Mucosa of descending colon (tissue), 3 donors: ENCODE measurements at places on chromosomes 12 and 14. TPM values are rescaled to one million over a fixed set of nuclear protein-coding genes. Genes with fewer than 3 reads are reported as not detected.

DNA sequence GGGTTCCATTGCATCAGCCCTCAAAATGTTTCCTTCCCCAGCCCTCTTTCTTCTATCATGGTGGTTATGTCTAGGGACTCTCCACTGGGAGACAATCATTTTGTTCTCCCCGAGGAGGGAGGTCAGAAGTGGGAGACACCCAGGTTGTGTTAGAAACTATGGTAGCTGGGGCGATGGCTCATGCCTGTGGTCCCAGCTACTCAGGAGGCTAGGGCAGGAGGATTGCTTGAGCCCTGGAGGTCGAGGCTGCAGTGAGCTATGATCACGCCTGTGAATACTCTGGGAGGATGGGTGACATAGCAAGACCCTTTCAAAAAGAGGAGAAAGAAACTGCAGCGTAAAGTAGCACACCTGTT is 13.0 kb upstream of the LRRC23 start:
- DNase-seq, result no peak

DNA sequence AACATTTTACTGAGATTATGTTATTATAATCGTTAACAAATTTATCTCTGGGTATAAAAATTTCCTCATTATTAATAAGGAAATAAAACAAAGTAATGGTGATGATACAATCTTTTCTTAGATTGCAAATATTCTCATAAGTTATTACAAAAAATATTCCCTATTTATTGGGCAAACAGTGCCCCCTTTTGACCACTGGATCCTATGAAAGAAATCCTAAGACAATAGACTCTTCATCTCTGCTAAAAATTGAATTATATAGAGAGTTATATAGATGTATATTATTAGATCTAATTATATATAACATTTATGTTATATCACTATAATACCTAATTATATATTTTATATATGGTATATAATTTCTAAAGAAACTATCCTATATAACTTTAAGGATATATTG is 94.2 kb upstream of the FGD4 start:
- no peak for DNase-seq

- DNase-seq, result no peak
Observed at GRCh38 chr12:47950856-47951468, 12.4 kb upstream of the TMEM106C start.

- no peak for DNase-seq
Observed at GRCh38 chr14:93155667-93156066, 29.0 kb downstream of the MOAP1 start.

- no peak for DNase-seq
Observed at GRCh38 chr14:27995691-27996090, 770.9 kb upstream of the FOXG1 start.

DNA sequence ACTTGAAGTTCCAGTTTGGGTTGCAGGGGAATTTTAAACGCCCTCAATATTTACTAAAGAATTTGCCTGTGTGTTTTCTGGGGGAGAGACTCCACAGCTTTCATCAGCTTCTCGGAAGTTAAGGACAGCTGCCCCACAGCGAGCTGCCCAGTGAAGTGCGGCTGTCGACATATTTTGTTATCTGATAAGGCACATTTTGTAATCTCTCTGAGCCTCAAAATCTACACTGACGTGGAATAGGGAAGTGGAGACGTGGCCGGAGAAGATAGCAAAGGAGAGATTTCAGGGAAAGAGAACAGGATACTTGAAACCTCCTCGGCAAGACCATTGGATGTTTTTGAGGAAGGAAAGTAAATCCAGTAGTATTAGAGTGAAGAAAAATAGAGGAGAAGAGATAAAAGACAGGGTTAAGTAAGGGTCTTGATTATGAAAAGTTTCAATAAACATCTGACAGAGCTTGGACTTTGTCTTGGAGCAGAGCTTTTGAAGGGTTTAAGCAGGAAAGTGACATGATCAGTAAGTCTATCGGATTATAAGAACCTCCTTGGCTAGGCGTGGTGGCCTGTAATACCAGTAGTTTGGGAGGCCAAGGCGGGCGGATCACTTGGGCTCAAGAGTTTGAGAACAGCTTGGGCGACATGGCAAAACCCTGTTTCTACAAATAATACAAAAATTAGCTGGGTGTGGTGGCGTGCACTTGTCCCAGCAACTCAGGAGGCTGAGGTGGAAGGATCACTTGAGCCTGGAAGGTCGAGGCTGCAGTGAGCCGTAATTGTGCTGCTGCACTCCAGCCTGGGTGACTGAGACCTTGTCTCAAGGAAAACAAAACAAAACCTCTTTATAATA is 1.1 kb downstream of the POLR3B start:
- peak; percentile 45 for DNase-seq

GRCh38 chr12:118332511-118332910 is 40.2 kb downstream of the TAOK3 start:
- no peak for DNase-seq

- no peak for DNase-seq
Observed at GRCh38 chr14:36517242-36518030, 2.6 kb downstream of the NKX2-1 start.

DNA sequence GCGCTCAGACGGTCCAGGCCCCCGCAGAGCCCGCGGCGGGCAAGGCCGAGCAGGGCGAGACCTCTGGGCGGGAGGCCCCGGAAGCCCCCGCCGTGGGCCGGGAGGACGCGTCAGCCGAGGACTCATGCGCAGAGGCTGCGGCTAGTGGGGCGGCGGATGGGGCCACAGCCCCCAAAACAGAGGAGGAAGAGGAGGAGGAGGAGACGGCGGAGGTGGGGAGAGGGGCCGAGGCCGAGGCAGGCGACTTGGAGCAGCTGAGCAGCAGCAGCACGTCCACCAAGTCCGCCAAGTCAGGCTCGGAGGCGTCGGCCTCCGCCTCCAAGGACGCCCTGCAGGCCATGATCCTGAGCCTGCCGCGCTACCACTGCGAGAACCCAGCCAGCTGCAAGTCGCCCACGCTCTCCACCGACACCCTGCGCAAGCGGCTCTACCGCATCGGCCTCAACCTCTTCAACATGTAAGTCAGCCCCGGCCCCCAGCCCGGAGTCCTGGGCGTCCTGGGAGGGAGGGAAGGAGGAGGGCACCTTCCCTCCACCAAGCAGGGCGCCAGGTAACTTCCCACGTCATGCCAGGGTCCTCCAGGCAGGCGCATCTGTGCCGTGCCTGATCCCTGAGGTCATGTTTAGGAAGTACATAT is 72.4 kb downstream of the IQSEC3 start:
- no peak for DNase-seq

GRCh38 chr12:123860377-123860776 is 98.3 kb downstream of the DNAH10 start:
- no peak for DNase-seq

DNA sequence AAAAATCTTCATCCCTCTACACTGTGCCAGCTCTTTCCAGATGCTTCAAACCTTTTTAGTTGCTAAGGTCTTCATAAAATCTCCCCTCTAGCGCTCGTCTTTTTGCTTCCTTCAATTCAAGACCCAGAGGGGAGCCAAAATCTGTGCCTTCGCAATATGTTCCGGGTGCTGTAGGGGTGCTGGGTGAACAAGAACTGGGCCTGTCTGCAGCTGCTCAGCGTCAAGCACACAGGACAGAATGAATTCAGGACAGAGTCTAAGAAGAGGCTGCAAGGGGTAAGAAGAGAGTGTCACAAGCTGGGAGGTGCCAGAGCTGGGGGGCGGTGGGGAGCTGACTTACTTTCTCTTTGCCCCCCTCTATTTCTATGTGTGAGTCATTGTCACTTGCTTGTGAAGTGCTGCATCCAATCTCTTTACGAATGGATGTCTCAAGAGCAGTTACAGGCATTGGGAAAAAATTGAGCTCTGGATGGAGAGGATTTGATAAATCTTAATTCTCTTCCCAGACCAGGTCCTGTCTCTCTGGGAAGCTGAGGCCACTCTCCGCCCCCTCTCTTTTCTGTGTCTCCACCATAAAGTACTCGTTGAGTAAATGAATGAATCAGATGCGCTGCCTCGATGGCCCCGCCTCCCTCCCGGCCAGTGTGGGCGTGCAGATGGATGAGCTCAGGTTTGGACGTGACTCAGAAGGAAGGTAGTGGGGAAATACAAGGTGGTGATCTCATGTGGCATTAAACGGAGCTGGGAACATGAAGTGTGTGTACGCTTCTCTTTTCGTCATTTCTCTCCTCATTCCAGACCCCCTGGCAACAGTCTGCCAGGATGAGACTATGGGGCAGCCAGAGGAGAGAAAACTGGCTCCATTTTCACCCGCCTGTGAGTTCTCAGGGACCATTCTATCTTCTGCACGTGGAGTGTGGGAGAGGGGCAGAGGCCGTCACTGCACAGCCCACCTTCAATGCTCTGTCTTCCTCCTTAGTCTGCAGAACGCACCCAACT is 91.3 kb downstream of the TSPAN9 start:
- no peak for DNase-seq

DNA sequence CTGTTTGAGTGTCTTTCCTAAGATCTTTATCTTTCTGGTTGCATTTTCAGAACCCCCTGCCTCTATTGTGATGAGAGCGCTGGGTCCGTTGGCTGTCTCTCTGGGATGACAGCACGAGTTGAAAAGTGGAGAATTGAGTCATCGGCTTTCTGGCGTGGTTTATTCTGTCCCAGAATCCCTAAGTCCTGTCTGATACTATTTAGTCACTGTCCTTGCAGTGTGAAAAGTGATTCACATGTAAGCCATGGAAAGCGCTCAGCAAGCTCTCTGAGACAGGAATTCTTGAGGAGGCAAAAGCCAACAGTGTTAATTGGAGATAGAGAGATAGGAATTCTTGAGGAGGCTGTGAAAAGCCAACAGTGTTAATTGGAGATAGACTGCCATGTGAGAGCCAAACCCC is 121.7 kb downstream of the CHST11 start:
- DNase-seq, result no peak

- DNase-seq, result peak; percentile 65
Observed at GRCh38 chr14:60327447-60328331, 78.7 kb downstream of the PPM1A start.

- DNase-seq, result no peak
Observed at GRCh38 chr14:80948291-80948690, 6.8 kb upstream of the CEP128 start.

GRCh38 chr12:94674835-94675234 is 24.5 kb upstream of the TMCC3 start:
- DNase-seq, result peak; percentile 19

DNA sequence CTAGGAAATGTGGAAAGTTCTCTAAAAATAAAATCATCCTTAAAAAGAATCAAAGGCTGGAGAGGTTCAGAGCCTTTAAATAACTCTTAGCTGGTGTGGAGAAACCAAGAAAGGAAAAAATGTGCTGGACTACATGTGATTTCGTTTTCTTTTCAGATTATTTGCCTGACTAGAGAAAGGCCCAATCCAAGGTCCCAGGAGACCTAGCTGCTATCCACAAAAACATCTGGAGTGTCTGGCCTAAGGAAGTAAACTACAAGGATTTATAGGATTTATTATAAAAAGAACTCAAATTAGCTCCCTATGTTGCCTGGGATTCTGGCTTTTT is 774 bp upstream of the TMEM30B start:
- DNase-seq, result no peak

- DNase-seq, result peak; percentile 85
Observed at GRCh38 chr14:50560931-50561285, 963 bp downstream of the ATL1 start.

DNA sequence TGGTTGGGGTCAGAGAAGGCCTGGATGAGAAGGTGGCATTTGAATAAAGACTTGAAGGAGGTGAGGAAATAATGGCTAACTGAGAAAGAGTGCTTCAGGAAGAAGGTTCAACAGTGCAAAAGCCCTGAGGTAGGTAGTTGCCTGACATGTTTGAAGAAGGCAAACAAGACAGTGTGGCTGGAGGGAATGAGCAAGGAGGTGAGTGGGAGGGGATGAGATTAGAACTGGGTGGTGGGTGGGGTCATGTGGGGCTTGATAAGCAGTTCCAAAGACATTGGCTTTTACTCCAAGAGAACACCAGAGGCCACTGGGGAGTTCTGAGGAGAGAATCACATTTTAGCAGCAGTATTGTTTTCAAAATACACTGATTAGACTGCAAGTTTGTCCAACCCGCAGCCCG is 50.5 kb downstream of the HSPB8 start:
- no peak for DNase-seq

GRCh38 chr12:121626087-121626852 is at the start of gene ORAI1:
ORAI1 (plus strand) TSS chr12:121626530.
- peak; percentile 99 for DNase-seq

GRCh38 chr12:124301084-124301654 is 6.3 kb downstream of the RFLNA start:
- no peak for DNase-seq

DNA sequence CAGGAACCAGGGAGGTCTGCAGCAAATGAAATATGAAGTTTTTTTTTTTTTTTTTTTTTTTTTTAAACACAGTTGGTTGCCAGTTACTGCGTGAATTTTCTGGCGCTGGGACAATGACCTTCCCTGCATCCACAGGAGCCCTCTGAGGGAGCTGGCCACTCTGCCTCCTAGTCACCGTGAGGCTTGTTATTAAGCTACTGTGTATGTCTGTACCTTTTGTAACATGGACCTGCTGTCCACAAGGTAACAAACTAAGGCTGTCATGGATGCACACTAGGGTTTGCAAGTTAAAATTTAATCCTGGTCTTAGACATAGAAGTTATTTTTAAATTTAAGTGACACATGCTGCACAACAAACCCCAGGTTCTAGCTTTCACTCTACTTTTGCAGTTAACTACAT is 211.0 kb downstream of the SSPN start:
- no peak for DNase-seq

DNA sequence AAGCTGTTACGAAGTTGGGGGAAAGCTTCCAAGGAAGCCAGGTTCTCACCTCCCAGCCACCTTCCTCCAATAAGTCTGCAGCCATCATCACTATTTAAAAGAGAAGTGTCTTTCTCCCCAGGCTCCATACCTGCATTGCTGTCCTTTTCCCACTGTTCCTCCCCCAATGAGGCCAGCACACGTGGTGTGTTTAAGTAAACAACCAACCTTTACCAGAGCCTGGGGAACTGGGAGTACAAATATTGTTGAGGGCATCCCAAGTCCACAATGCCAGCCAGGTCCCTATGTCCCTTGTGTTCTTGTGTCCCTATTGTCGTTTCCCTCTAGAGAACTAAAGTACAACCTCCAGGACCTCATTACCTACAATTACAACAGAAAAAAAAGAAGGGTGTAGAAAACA is 49.2 kb upstream of the PNMA1 start:
- peak; percentile 44 for DNase-seq

RERGL gene
- 1.7 TPM for total RNA-seq

ACRBP gene
- total RNA-seq, result 3.0 TPM

GEMIN2 gene
- 7.9 TPM for total RNA-seq

DTX1 gene
- 0.67 TPM for total RNA-seq

POLE2 gene
- total RNA-seq, result 8.1 TPM

KCNC2 gene
- total RNA-seq, result not detected

OR4E2 gene
- total RNA-seq, result not detected

SPX gene
- 0.13 TPM for total RNA-seq

KCNH3 gene
- total RNA-seq, result 0.19 TPM

CMTM5 gene
- 0.58 TPM for total RNA-seq

ZFHX2 gene
- total RNA-seq, result 3.2 TPM
